CD4-positive, alpha-beta T cell treated with Interleukin-17A for 1 hour (primary cell): ENCODE measurements at places on chromosomes 13 and 19.

GRCh38 chr19:2207991-2208860 is 27.9 kb downstream of the PLEKHJ1 start:
- peak; percentile 22 for DNase-seq

DNA sequence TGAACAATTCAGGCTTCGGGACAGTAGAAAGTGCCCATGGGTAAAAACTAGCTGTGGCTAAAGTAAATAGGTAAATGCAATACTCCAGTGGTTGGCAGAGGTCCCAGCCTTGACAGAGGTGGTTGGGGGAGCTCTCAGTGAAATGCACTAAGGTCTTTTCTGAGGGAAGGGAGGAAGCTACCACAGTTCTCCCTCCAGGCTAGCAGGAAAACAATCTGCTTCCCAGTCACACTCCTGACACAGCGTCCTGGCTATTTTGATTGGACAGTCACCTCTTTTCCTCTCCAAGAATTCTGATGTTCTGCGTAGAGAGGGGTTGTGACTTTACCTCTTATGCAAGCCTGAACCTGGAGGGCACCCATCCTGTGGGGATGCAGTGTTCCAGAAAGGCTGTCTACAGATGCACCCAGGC is 128.7 kb downstream of the CYSLTR2 start:
- DNase-seq, result no peak

DNA sequence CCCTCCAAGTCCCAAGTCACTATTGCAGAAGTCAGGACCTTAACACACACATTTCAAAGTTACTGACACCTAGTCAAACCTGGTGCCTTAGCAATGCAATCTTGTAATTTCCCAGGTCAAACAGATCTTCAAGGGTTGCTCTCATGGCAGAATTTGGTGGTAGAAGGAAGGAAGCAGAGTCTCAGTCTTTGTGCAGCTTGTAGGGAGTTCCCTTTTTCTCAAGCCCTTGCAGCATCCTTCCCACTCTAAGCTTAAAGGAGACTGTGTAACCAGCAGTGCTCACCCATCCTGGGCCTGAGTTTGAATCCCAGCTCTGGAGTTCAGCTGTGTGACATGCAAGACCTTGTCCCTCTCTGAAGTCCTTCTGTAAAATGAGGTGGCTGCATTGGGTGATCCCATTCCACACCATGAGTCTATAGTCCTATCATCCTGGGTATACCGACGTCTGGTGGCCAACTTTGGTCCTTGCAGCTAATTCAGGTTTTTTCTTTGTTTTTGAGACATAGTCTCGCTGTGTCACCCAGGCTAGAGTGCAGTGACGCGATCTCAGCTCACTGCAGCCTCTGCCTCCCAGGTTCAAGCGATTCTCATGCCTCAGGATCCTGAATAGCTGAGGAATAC is 9.8 kb downstream of the SIGLEC10 start:
- peak; percentile 61 for DNase-seq

GRCh38 chr13:32530841-32531253 is 7.7 kb downstream of the N4BP2L2 start:
- peak; percentile 59 for DNase-seq

- no peak for DNase-seq
These were observed 15.3 kb upstream of the ERICH6B start for GRCh38 chr13:45630791-45631190.

- DNase-seq, result no peak
These were observed 19.9 kb downstream of the SSC5D start for GRCh38 chr19:55508120-55508519.

- no peak for DNase-seq
These were observed 82.9 kb upstream of the VSTM2B start for GRCh38 chr19:29442910-29443309.

DNA sequence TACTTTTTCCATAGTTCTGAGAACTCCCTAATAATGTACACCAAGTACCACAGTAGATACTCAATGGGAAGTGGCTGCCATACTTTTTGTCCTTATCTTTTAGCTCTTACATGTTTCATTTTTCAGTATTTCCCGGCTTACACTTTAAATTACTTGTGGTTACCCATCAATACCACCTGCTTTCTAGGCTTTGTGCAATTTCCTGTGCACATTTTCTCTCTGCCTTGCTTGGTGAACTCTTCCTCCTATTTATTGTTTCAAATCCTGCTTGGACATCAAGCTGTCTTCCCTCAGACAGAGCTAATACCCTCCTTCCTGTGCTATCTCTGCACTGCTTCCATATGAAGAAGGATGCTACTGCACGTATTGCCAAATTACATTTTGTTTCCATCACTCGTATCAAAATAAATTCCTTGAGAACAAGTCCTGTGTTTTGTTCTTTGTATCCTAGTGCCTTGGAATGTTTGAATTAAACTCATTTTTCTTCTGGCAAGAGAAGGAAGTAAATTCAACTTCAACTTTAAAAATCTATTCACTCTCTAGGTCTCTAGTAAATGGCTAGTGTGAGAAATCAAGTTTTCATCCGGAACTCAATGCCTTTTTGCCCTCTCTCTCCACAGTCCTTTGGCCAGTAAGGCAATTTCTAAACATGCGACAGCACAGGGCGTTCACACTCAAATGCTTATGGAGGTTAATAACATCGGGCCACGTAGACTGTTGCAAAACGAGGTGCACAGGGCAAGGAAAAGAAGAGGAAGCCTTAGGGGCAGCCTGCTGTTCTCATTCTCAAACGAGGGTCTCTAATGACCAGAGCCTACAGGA is 5.6 kb downstream of the ZAR1L start:
- no peak for DNase-seq
